SHP77 (cell line): ENCODE measurements at places on chromosomes 2 and 18.
A peak's percentile ranks its signal among the peaks of the same experiment; 100 is the strongest.

DNA sequence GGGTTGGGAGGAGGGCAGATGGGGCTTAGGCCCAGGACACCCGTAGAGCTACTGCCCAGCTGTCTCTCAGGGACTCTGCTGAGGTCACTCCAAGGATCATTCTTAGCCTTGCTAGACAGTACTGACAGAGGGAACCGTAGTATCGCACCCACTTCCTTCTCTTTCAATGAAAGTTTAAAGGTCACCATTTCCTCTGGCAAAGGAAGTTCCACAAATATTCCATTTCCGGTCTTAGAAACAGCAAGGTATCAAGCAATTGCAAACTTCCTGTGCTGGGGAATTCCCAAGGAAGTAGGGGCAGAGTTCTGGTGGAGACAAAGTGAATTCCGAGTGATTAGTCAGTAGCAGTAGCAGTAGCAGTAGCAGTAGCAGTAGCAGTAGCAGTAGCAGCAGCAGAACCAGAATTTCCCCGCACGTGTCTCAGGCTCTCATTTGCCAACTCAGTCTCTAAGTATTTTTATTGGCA, 24.7 kb downstream of the IL1B start:
- no peak for DNase-seq

- no peak for DNase-seq
These were observed 8.4 kb downstream of the GBX2 start for GRCh38 chr2:236159778-236160170.

GRCh38 chr2:234991290-234991689, 39.5 kb downstream of the SH3BP4 start:
- DNase-seq = no peak

GRCh38 chr18:60162388-60162787, 210.2 kb downstream of the MC4R start:
- no peak for DNase-seq

DNA sequence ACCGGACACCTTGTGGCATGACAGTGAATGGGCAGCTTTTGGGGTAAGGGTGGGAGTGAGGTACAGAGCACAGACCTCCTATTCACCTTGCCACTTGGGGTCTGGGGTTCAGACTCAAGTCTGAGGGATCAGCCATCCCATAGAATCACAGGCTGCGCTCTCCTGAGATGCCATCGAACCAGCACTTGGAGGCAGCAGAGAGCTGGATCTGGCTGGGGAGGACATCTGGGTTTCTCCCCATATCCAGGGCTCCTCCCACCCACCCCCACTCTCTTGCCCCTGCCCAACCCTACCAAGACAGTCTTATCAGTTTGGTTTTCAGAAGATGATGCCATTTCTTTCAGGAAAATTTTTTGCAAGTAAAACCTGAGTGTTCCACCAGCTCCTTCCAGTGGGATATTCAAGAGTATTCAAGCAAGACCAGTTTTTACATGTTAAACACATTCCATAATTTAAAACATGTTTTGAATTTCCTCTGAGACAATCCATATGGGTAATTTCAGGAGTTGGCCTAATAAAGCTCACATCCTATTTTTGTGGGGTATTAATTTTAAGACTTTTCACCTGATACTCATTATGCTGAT, 29.2 kb upstream of the TEX44 start:
- DNase-seq = peak; percentile 59

DNA sequence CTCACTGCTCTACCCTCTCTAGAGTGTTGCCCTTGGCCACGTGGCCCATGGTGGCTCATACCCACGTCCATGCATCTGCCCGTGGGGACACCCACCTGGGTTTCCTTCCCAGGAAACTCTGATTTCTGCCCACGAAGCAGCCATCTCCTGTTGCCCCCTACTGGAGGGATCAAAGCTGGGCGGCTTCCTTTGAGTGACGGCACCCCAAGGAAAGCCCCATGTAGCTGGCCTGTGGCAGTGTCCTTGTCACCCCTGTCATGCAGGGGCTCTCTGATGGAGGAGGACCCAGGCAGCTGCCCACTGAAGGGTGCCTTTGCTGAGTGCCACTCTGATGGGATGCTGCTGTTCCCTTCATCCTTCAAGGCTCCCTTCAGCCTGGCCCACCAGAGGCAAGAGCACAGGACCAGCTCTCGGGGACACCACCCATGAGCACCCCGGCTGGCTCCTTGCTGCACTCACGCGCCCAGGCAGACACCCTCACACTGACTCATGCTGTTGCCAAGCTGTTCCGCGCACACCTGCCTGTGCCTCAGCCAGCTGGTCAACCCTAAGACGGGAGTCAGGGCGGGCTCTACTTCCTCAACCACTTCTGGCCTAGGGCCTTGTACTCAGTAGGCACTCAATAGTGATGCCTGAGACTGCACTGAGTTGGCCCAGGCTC, 101.1 kb downstream of the CTIF start:
- no peak for DNase-seq

GRCh38 chr2:229445019-229445418, 173.9 kb upstream of the PID1 start:
- no peak for DNase-seq

DNA sequence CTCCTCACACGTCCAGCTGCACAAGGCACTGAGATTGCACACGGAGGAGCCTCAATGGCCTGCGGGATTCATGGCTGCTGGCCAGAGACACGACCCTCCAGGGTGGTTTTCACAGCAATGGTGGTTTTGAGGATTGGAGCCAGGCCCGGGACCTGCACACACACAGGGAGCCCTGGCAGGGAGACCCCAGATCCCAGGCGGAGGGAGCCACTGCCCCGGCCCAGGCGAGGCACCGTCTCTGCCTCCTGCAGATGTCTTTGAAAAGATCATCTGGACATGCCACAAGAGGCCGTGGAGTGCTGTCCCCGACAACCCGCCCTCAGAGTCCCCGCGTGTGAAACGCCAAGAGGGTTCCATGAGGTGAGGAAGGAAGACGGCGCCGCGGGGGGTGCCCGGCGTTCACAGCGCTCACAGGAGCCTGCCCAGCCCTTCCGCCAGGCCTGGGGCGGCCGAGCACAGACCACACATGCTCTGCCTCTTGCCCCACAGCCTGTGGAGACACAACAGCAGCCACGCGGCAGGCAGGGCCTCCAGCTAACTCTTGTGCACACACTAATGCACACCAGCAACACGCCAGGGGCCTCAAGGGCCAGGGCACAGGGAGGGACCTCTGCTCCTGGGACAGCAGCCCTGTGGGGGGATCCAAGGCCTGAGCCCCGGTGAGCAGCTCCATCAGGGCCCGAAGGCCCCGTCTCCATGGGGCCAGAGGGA, 72.8 kb upstream of the CTDP1 start:
- DNase-seq = no peak
